Astrocyte of the cerebellum (primary cell): ENCODE measurements at places on chromosomes 5 and 9.
A peak's percentile ranks its signal among the peaks of the same experiment; 100 is the strongest.

- DNase-seq: peak; percentile 58
These were observed 958 bp upstream of the NFIL3 start for GRCh38 chr9:91424403-91425176.

DNA sequence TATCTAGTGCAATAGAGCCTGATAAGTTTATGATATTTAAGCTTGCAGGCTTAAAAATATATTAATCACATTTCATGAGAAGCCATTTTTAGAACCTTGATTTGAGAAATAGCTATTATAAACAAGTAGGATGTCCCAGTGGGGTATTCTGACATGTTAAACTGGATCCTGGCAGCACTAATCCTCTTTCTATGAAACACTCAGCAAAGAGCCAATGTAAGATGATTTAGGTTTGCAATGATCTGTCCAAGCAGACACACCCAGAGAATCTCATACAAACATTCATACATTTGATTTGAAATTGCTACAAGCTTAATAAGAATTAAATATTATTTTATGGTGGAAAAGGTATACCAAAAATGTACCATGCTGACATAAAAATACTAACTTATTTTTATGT, 86.5 kb downstream of the ERP44 start:
- DNase-seq: no peak

DNA sequence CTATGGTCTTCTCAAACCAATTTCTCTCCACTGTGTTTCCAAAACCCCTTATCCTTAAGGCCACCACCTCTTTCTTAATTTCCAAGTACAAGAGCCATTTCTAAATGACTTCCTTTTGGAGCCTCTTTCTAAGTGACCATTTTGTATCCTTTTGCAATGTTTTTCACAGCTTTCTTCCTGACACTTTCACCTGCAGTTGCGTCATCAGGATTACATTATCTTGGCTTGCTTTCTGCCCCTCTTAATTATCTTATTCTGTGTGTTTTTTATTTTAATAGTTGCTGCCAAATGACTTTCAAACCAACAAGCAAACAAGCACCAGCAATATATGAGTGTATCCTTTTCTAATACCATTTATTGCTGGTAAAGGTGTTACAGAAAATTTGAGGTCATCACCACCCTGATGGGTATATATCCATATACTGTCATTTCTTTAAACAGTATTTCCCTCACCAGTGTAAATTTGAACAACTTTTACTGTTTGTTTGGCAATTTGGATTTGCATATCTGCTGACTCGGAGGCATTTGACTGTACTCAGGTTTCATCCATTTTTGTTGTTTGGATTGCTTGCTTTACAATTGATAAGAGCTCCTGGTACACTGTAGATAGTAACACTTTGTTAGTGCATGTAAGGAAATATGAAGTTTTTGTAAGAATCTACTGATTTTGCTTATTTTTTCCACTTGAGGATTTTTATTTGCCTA, 5.4 kb upstream of the ANXA1 start:
- DNase-seq: no peak

DNA sequence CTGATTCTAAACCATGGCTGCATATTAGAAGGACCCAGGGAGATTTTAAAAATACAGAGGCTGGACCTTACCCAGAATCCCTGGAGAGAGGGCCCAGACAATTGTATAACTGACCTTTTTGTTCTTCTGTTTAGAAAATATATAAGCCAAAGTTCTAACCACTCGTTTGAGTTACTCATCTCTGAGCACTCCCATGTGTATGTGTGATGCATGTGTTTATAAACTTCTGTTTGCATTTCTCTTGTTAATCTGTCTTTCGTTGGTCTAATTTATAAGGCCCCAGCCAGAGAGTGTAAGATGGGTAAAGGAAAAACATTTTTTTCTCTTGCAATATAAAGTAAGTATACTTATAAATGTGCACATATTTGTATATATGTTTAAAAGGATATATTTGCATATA, 443.9 kb downstream of the ZNF608 start:
- no peak for DNase-seq

GRCh38 chr5:167513381-167513780, 778.1 kb upstream of the WWC1 start:
- DNase-seq: no peak

- DNase-seq: no peak
These were observed 247.3 kb downstream of the PDZD2 start for GRCh38 chr5:31886206-31886605.

- DNase-seq: no peak
These were observed 253.2 kb downstream of the CEMIP2 start for GRCh38 chr9:71515107-71515506.

DNA sequence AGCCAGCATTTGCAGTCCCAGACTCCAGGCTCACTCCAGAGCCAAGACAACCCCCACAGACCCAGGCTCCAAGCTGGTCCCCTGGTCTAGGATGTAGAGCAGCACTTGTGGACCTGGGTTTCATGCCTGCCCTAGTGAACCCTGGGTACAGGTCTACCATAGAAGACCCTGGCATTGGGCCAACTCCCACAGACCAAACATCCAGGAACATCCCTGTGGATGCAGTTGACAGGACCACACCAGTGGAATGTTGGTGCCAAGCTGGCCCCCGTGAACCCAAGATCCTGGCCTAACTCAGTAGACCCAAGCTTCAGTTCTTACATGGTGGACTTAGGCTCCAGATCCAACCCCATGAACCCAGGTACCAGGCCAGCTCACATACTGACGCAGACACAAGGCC, 250.6 kb downstream of the KDM4C start:
- no peak for DNase-seq

GRCh38 chr5:1747803-1748085, 51.9 kb downstream of the MRPL36 start:
- DNase-seq: no peak

GRCh38 chr9:2220036-2220435, 204.9 kb downstream of the SMARCA2 start:
- no peak for DNase-seq

DNA sequence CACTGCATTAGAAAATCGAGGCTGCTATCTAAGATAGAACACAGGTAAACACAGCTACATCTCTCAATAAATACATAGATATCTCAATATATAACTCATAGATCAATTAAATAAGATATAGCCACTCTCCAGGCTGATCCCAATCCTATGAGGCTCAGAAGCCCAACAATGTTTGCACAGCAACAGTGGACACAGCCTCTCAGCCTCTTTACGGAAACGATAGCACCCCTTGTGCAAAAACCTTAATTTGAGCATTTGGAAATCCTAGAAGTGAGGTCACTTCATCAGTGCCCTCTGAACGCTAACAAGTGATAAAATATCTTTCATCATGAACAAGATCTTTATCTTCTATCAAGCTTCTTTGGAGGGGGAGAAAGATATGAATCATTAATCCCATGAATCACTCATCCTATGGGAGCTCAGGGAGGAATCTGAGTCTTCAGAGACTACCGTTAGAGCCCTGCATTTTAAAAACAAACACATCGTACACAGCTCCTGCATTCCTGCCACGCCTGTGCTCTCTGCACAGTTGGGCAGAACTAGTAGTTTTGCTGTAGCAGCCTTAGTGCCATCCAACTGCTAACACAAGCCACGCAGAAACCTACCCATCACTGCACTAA, 71.4 kb downstream of the MED27 start:
- no peak for DNase-seq

DNA sequence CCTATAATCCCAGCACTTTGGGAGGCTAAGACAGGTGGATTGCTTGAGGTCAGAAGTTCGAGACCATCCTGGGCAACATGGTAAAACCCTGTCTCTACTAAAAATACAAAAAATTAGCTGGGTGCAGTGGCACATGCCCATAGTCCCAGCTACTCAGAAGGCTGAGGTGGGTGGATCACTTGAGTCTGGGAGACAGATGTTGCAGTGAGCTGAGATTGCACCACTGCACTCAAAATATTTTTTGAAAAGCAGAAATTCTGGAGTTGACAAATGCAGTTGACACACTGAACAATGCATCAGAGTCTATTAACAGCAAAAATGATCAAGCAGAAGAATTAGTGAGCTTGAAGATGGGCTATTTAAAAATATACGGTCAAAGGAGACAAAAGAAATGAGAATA, 35.5 kb downstream of the NDUFAF2 start:
- no peak for DNase-seq

- DNase-seq: no peak
These were observed 39.1 kb downstream of the WHRN start for GRCh38 chr9:114465906-114466900.

DNA sequence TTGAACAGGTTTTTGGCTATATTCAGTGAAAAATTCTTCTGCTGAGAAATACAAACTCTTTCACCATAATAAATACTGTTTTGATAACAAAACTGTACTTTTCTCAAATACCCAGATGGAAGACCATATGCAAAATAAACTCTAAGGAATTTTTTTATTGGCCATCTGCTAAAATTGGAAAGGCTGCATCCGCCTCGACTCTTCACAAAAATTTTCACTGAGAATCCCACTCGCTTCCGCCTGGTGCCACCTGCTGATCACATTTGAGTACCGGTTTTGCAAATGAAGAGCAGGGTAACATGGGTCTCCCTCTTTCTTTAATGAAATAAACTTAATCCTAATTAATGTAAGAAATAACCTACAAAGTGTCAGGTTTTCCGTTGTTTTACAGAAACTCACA, 76.4 kb downstream of the TTLL11 start:
- no peak for DNase-seq

DNA sequence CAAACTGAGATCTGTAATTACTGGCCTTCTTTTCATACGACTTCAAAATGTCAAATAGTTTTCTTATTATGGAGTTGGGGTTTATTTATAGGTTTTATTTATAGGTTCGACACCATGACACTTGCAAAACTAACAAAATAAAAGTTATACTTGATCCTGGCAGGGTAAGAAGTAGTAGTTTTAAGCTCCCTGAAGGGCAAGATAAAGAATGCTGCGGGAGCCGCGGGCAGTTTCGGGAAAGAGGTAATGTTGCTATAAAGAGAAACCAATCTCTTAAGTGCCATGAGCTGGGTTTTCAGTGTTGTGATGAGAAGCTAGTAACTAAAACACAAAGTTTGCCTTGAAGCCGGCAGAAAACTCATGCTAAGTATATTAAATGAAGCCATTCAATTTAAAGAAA, 24.8 kb downstream of the PTPN3 start:
- DNase-seq: no peak

- DNase-seq: no peak
These were observed 426.8 kb upstream of the POU5F2 start for GRCh38 chr5:94168151-94168550.

DNA sequence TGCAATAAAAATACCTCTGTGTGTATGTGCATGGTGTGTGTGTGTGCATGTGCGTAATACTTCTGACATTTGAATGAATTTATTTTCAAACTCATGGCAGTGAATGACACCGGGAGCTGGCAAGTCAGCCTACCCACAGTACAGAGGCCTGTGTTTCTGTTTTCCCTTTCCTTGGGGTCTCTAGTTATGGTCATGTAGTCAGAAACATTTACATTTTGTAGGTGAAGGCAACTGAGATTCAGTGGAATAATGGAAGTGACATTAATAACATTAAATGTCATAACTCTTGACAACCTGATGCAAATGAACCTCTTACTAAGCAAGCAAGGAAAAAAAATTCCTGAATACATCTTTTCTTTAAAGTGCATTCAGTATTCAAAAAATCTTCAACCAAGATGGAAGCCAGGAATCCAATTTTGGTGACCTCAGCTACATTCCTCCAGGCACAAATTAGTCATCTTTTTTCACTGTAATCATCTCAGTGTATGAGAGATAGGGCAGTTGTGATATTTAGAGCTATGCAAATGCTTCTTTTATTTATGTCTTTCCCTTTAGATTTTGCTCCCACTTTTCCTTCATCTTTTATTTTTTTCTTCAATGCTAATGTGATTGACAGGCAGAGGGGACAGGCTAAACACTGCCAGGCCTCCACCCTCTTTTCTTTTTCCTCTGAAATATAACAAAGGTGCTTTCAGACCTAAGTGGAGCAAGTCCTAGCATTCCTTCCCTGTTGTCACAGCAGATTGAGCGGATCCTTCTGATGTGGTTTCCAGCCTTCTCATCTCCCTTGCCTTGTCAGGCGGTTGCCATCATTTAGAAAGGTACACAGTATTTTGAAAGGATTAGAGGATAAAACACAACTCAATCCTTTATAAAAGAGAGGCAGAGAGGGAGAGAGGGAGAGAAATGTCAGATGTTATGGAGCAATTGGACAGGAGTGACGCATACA, 569.8 kb upstream of the ADAMTS16 start:
- peak; percentile 22 for DNase-seq

DNA sequence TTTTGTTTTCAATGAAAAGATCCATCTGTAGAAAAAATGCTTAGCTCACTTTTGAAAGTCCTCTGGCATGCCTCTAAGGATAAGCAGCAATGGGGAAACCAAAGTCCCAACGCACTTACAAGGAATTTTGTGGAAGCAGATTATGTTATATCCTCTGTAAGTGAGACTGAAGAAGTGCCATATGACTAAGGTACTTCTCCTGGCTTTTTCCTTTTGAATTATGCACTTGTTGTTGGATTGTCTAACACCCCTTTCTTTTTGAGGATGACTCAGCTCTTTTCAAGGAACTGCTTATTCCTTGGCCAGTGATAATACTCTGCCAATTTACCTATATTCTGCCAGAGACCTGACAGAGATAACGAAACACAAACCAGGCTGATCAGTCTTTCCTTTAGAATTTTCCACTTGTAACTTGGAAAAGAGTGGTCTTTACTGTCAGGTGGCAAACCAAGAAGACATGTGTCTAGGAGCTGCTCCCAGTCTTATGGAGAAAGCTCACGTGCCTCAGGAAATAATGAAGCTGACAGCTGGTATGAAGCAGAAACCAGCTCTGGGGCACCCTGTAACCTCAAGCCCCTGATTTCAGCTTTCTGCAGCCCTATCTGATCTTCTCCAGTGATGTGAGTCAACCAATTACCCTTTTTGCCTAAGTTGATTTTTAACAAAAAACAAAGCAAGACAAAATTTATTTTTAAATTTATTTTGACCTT, 290.8 kb upstream of the FBXL7 start:
- no peak for DNase-seq

DNA sequence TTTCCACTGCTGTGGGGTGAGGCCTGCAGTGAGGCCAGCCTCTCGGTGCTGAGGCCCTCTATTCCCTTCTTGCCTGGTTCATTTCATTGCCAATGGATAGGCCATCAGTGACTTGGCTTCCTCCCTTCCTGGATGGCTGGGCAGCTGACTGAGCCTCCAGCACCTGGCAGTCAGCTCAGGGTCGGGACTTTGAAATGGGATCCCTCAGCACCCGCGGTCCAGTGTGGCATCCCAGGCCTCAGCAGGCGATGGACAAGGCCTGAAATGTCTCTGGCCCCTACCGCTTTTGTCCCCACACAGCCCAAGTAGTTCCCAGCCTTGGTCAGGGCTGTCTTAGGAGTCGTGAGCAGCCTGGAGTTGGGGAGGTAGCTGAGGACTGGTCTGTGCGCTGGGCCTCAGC, 17.2 kb downstream of the NDST1 start:
- DNase-seq: no peak

DNA sequence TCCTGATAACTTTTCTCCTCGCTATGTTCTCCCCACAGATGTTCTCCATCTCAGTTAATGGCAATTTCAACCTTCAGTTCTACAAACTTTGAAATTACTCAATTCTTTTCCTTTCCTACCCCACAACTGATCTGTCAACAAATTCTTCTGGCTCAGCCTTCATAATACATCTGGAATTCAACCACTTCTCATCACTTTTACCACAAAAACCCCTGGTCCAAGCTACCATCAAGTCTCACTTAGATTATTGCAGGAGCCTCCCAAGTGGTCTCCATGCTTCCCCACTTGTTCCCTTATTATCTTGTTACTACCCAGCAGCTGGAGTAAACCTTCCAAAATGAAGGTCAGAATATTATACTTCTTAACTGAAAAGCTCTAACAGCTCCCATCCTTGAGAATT, 110.1 kb downstream of the FBN2 start:
- no peak for DNase-seq
